ENCODE measurements at places on chromosomes 12 and 14. TPM values are rescaled to one million over a fixed set of nuclear protein-coding genes. Genes with fewer than 3 reads are reported as not detected.

KRT83 gene
- not detected for total RNA-seq

NR1H4 gene
- total RNA-seq = not detected

DNA sequence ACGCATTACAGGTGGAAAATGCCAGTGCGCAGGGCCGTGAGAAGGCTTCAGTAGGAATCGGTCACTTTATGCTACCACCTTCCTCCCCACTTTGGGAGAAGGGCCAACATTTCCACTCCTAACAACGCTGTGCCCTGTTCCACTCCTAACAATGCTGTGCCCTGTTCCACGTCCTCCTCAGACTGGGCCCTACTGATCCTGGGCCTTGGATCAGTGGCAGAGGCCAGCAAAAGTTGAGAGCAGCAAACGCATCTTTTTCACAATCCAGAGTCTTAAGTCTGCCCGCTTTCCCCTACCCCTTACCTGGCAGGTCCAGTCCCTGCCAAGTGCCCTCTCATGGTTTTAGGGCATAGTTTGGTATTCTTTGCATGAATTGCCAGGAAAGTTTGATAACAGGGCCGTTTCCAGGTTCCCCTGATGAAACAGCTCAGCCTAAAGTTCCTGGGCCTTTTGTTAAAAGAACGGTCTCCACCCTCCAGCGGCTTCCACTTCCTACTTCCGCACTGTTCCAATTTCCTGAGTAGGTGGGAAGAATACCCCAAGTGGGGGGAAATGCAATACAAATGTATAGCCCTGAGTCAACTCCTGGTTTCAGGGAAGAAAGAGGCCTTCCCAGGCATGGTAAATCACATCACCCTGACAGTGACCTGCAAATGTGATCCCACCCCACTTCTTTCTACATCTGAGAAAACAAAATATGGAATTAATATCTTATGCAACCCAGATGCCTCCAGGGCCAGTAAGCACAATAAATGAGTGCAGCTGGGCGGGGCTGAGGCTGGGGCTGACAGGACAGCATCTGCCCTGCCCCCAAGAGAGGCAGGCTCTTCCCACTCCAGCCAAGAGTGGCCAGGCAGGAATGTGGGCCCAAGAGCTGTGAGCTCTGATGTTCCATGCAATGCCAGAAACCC, 15.0 kb downstream of the KCTD10 start:
- H3K27ac ChIP-seq = peak overlapping the region; percentile 99
- peaks cover 20% of the 10 kb centered on the region for H3K36me3 ChIP-seq
- H3K27me3 ChIP-seq = no peaks in the 10 kb centered on the region
- no peak overlapping the region for H3K4me3 ChIP-seq
- H3K4me1 ChIP-seq = no peaks in the 10 kb centered on the region
- peak; percentile 93 for DNase-seq

- DNase-seq = no peak
- no peaks in the 10 kb centered on the region for H3K36me3 ChIP-seq
Observed at GRCh38 chr14:22671622-22672021, 27.5 kb upstream of the OR6J1 start.

DNA sequence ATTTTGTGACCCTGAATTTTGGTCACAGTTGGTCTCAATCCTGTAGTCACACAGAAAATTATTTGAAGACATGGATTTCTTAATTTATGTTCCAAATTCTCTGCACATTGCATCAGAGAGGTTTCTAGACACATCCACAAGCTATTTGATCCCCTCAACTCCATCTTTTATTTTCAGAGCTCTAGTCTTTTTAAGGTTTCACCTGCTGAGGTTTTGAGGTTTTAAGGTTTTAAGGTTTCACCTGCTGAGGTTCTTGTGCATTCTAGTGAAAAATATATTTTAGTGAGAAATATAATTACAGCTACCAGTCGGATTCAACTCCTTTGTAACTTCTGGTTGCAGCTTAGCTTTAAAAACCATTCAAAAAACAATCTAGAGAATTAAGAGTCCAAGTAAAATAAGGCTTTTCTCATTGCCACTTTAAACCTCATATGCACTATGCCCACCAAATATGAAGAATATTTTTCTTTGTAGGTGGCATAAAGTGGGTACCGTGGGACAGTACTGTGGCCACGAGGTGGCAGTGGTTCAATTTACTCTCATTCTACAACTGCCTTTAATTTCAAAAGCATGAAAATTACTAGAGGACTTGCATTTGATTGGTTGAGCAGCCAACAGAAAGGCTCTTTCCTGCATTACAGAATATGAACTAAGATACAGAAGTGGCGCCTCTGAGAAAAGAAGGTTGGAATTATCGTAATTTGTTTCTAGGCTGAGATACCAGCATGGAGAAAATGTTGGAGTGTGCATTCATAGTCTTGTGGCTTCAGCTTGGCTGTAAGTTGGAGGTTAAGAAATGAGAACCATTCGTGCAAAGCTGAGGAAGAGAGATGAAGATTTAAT, 366.5 kb upstream of the OR4E1 start:
- H3K27me3 ChIP-seq = no peaks in the 10 kb centered on the region
- no peak for DNase-seq
- no peak overlapping the region for H3K4me3 ChIP-seq
- H3K4me1 ChIP-seq = no peaks in the 10 kb centered on the region
- no peak overlapping the region for H3K27ac ChIP-seq

DNA sequence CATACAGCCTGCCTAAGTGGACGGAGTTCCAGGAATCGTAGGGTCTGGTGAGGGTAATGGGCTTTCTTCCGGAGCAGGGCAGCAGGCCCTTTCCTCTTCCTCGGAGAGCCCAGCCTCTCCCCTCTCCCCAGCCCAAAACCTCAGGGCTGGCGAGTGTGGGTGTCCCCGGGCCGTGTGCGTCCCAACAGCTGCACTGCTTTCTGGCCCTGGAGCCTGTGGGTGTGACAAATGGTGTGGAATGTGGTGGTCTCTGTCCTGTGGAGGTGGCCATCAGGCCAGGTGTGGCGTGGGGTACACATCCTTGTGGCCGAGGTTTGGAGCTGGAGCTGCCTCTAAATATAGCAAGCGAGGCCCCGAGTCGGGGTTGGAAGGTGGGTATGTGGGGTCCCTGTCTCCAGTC, 8.5 kb downstream of the ORAI1 start:
- no peaks in the 10 kb centered on the region for H3K36me3 ChIP-seq
- H3K4me3 ChIP-seq = no peak overlapping the region
- H3K4me1 ChIP-seq = peaks cover 17% of the 10 kb centered on the region

GRCh38 chr12:70663838-70664237, 26.6 kb upstream of the PTPRB start:
- H3K4me3 ChIP-seq = no peak overlapping the region
- no peak for DNase-seq
- no peaks in the 10 kb centered on the region for H3K27me3 ChIP-seq
- no peaks in the 10 kb centered on the region for H3K36me3 ChIP-seq

GRCh38 chr12:102215992-102216691, 18.5 kb upstream of the PMCH start:
- H3K27ac ChIP-seq = no peak overlapping the region
- H3K27me3 ChIP-seq = no peaks in the 10 kb centered on the region
- H3K4me1 ChIP-seq = no peaks in the 10 kb centered on the region
- no peak for DNase-seq

GRCh38 chr12:8038659-8039114, 6.2 kb downstream of the FOXJ2 start:
- H3K4me3 ChIP-seq = peak overlapping the region; percentile 26
- peaks cover 69% of the 10 kb centered on the region for H3K4me1 ChIP-seq
- H3K27me3 ChIP-seq = no peaks in the 10 kb centered on the region
- H3K36me3 ChIP-seq = peaks cover 40% of the 10 kb centered on the region
- no peak for DNase-seq

OLR1 gene
- total RNA-seq = 1.6 TPM

- H3K27me3 ChIP-seq = no peaks in the 10 kb centered on the region
- no peaks in the 10 kb centered on the region for H3K36me3 ChIP-seq
- H3K4me1 ChIP-seq = no peaks in the 10 kb centered on the region
- no peak overlapping the region for H3K4me3 ChIP-seq
Observed at GRCh38 chr14:96069421-96069820, 30.3 kb downstream of the C14orf132 start.

DNA sequence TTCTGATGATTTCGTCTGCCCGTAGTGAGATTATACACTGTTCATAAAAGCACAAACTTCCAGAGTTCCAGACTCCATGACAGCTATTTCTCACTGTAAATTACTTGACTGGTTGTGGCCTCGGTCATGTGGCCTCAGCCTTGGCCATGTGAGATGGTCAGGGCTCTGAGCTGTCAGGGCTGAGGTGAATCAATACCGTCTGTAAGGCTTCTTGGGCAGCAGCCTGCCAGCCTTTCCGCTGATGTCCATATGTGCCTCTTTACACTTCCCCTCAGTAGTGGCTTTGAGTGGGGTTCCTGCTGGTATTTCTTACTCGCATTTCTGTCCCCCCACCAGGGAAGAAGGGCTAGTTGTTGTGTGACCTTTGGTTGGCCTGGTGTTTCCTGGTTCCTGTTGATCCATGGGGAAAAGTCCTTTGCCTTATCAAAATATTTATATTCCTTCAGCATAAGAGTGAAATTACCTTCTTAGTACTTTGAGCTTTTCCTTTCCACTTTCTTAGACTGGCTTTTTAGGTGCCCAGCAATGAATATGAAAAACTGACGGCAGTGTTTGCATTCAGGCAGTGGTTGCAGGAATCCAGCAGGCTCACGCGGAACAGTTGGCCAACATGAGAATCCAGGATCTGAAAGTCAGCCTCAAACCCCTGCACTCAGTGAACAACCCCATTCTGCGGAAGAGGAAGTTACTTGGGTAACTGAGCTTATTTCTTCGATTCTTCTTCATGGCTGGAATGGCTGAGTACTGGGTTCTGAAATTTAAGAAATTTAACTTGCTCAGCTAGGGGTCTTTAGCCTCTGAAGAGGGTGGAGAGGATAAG, 46.1 kb downstream of the MAPKAPK5 start:
- no peak overlapping the region for H3K4me3 ChIP-seq
- H3K4me1 ChIP-seq = no peaks in the 10 kb centered on the region
- no peak overlapping the region for H3K27ac ChIP-seq
- peaks cover 86% of the 10 kb centered on the region for H3K36me3 ChIP-seq
- H3K27me3 ChIP-seq = no peaks in the 10 kb centered on the region
- peak; percentile 59 for DNase-seq

PLA2G1B gene
- total RNA-seq = not detected

DNA sequence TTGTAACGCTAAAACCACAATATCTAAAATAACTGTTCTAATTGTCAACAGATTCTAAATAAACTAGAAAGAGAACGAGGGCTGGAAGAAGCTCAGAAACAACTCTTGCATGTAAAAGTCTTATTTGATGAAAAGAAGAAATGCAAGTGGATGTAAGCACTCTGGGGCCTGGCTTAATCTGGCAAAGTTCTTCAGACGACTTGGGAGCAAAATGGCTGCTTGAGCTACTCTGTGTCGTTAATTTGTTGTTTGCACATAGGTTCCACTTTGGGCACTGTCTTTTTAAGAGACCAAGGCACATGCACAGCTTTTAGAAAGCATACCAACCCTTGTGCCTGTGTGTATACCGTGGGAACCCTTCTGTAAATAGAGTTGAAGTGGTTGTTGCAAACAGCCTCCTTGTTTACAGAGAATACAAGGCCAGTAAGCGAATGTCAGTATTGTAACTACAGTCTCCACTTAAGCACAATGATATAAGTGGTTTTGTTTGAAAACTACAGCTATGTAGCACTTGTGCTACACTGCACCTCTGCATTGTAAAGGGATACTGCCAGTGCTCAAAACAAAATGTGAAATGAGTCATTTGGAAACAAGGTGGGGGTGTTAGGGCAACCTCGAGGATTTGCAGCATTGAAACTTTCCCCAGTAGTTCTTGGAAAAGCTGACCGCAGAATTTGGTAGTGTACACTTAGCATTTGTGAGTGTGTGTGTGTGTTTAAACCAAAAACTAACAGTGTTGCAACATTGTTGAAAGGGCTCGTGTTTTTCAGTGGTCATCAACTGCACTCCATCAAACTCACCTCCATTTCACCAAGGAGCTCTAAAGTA, 154.3 kb downstream of the CEP83 start:
- H3K27ac ChIP-seq = no peak overlapping the region
- H3K36me3 ChIP-seq = no peaks in the 10 kb centered on the region
- H3K4me3 ChIP-seq = no peak overlapping the region
- H3K4me1 ChIP-seq = no peaks in the 10 kb centered on the region

DAZAP2 gene
- total RNA-seq = 309 TPM

ASPG gene
- total RNA-seq = 161 TPM

DNA sequence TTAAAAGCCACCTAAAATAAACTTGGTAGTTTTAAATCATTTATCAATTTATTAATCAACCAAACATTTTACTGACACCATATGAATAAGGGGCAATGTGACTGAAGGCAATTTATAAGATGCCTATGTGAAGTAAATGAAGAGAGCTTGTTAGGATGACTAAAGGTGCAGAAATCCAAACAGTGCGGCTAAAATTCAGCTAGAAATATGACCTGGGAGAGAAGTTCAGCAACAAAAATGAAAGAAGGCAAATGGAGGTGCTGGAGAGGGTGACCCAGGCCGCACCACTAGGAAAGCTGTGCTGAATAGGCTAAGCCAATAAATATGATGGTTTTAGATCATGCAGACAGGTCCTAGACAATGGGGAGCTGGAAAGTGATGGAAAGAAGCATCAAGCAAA, 403.7 kb downstream of the BTG1 start:
- DNase-seq = no peak
- H3K36me3 ChIP-seq = no peaks in the 10 kb centered on the region
- no peaks in the 10 kb centered on the region for H3K4me1 ChIP-seq
- no peak overlapping the region for H3K27ac ChIP-seq
